Hypothalamus (tissue), 51 donors: ENCODE measurements at places on chromosomes 16 and 17.

GRCh38 chr17:19897090-19897837 lies 29.5 kb upstream of the ULK2 start:
- no peak for DNase-seq

GRCh38 chr16:7597677-7598076 lies 265.0 kb downstream of the RBFOX1 start:
- no peak for DNase-seq

DNA sequence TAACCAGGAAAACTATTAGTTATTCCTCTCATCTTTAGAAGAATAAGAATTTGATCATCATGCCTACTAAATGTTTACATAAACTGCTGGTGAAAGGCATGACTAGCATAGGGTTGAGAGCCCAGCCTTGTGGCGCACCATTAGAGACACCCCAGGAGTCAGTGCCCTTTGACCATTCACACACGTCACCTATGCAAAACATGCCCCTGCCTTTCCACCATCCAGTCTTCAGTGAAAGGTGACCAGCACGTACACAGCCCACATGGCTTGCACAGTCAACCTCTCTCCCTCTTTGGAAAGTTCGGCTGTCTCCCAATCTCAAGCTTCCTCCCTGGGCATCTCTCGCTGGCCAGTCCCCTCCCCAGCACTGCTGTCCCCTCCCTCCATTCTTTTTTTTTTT lies 150.3 kb downstream of the ENGASE start:
- no peak for DNase-seq

DNA sequence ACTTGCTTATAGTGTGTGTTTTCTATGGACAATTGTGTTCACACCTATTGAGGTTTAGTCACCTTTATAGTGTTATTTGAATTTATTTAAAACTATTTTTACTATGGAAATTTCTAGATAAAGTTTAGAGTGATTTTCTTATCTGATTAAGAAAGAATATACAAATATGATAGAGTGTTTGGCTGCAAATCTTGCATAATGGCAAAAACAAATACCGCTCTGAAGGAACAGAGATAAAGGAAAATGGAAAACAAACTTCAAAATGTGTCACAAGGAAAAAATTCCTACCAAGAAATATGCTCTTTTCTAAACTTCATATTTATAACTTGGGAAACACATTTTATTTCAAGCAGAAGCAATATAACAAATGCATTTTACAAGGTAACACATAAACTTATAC lies 423.1 kb downstream of the TOX3 start:
- DNase-seq: no peak

- no peak for DNase-seq
Observed at GRCh38 chr17:12035673-12036072, 15.0 kb downstream of the MAP2K4 start.
